H54 (cell line): ENCODE measurements at places on chromosomes 5 and 9.

DNA sequence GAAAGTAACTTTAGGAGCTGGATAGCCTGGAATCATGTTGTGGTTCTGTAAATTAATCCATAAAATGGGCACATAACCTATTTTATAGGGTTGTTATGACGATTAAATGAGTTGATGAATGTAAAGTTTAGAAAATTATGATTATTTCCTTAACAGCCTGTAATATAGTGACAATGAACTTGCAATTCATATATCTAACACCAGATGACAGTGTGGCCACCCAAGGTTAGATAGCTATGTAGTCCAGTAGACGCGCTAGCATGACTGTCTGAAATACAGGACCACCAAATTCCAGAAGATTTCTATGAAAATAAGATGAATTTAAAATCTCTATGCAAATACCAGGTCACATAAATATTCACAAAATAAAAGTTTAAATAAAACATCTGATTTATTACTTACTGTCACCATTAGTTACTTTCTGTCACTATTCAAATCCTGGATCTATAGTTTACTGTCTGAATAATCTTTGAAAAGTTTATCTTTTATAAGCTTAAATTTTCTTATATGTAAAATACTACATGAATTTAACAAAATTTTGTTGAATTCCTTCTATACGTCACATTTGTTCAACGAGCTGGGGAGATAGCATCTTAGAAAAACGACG lies 26.1 kb upstream of the MACIR start:
- no peak for DNase-seq

DNA sequence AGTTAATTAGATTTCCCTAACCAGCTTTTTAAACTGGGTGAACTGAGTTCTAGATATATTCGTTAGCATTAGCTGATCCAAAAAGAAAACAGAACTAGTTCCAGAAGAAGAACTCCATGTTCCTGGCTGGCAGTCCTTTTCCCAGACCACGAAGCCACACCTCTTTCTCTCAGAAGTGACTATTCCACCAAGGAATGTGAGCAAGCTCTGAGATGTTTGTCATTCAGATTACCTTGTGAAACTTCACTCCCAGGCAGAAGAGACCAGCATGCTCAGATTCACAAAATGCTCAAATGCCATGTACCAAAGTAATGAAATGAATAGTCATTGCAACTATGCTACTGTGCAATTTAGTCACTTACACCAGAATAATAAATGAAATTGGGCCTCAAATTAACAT lies 4.4 kb upstream of the SSBP2 start:
- DNase-seq = peak; percentile 50

DNA sequence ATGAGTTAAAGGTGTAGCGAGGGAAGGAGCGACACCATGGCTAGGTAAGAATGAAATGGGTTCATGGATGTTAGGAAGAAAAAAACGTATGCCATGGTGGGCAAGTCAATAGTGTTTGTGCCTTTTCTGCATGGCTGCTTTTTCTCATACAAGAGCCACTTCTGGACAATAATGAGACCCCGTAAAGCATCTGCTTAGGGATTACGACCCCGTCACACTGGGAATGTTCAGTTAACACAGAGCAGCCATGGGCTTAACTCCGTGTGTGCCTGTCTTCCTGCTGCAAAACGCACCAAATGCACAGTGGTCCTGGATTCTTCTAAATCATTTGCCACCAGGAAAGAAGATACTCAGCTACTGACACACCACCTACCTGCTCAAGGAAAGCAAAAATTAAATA lies 81.8 kb downstream of the NFIB start:
- no peak for DNase-seq

DNA sequence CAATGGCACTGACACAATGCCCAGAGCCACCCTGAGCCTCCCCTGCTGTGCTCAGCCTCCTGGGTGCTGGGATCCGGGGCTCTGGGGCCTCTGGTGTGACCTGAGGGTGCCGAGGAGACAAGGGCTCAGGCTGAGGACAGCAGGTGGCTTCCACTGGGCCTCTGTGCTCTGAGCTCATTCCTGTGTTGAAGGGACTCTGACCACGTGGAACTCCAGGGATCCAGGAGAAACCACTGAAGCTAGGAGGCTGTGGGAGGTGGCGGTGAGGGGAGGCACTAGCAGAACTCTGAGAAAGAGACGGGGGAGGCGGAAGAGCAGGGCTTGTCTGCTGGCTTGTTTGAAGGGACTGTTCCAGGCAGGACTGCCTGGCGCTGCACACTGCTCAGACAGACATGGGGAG lies 318.7 kb upstream of the IRX1 start:
- no peak for DNase-seq

DNA sequence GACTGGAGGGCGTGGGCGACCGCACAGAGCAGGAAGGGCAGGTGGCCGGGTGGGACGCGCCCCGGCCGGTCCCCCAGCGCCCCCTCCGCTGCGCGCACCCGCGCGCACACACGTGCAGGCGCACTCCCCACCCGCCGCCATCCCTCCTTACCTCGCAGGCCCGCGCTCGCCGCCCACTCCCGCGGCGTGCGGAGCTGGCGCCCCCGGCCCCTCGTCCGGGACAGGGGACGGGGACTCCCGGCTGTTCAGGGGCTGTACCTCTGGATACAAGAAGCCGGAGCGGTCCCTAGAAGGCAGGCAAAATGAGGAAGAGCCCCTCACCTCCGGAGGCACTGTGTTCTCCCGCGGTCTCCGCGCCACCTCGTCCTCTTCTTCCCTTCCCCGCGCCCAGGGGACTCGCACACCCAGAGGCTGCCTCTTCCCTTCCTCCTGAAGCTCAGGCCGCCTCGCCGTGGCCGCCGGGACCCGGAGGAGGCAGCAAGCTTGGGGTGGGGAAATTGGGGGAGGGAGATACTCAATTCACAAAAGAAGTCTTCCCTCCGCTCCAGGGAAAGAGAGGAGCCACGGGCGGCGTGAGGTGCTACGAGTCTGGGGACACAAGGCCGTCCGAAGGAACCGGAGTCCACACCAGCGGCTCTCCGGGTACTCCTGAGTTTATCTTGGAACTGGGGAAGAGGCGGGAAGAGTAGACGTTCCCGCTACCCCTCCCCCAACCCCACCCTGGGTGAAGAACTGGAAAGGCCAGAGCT lies 1.4 kb upstream of the GABRB2 start:
- no peak for DNase-seq

GRCh38 chr9:131887680-131888079 lies 147.8 kb upstream of the RAPGEF1 start:
- no peak for DNase-seq

GRCh38 chr9:106218854-106219253 lies 524.5 kb downstream of the TMEM38B start:
- DNase-seq = no peak

GRCh38 chr9:114761523-114761922 lies 44.3 kb downstream of the TNFSF15 start:
- DNase-seq = no peak
